ENCODE measurements at places on chromosomes 11 and 22. TPM values are rescaled to one million over a fixed set of nuclear protein-coding genes. Genes with fewer than 3 reads are reported as not detected.

- H3K27ac ChIP-seq: peak overlapping the region; percentile 9
- peaks cover 40% of the 10 kb centered on the region for H3K4me1 ChIP-seq
These were observed 15.6 kb downstream of the E2F8 start for GRCh38 chr11:19225123-19225522.

- no peak for DNase-seq
- H3K4me1 ChIP-seq: no peaks in the 10 kb centered on the region
- H3K27me3 ChIP-seq: no peaks in the 10 kb centered on the region
- no peak overlapping the region for H3K27ac ChIP-seq
These were observed 76.9 kb downstream of the TENM4 start for GRCh38 chr11:79363861-79364378.

DNA sequence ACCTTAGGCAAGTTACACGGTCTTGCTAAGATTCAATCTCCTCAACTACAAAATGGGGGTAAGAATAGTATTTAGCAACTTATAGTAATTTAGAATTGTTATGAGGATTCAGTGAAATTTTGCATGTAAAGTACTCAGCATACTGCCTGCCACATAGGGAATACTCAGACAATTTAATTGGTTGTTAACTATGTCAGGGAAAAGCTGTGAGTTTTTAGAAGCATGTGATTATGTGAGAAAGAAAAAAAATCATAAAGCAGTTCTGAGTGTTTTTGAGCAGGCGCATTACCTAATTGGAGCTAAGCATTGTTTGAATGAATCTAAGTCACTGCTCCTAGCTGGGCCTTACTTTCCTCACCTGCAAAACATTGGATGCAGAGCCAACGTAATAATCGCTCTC lies 287.3 kb upstream of the MTNR1B start:
- H3K36me3 ChIP-seq: no peaks in the 10 kb centered on the region
- H3K27me3 ChIP-seq: no peaks in the 10 kb centered on the region
- H3K4me3 ChIP-seq: no peak overlapping the region
- no peak overlapping the region for H3K27ac ChIP-seq
- no peak for DNase-seq
- H3K4me1 ChIP-seq: no peaks in the 10 kb centered on the region

DNA sequence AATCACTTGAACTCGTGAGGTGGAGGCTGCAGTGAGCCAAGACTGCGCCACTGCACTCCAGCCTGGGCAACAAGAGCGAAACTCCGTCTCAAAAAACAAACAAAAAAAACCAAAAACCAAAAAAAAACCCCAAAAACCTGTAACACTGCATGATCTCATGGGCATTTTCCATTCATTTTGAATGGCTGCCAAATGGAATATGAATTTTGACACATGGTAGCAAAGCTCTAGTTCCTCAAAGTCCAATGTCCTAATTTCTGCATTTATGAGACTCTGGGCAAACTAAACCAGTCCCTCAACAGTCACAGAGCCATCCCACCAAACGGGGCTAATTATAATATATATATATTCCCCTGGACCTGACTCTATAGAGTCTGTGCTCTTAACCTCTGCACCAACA lies 61.8 kb downstream of the SGSM3 start:
- DNase-seq: no peak
- no peaks in the 10 kb centered on the region for H3K27me3 ChIP-seq

DNA sequence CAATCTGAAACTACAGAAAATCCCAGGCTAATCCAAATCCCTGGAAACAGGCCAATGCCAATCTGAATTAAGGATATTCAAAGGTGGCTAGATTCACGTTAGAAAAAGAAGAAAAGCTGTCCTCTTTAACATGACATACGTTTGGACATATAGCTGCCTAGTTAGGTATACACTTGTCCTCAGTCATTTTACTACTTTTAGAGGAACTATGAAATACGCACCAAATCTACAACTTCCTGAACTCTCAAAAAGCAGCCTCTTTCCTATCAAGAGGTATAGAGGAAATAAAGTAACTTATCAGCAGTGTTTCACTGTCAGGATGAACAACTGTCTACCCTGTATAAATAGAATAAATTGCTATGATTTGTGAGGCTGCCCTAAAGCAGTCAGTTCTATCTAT lies 24.0 kb downstream of the KMT5B start:
- no peak overlapping the region for H3K4me3 ChIP-seq
- no peaks in the 10 kb centered on the region for H3K4me1 ChIP-seq
- H3K27ac ChIP-seq: no peak overlapping the region
- no peak for DNase-seq

GRCh38 chr11:119520400-119520799 lies 97.4 kb upstream of the THY1 start:
- no peak for DNase-seq
- no peak overlapping the region for H3K27ac ChIP-seq

DNA sequence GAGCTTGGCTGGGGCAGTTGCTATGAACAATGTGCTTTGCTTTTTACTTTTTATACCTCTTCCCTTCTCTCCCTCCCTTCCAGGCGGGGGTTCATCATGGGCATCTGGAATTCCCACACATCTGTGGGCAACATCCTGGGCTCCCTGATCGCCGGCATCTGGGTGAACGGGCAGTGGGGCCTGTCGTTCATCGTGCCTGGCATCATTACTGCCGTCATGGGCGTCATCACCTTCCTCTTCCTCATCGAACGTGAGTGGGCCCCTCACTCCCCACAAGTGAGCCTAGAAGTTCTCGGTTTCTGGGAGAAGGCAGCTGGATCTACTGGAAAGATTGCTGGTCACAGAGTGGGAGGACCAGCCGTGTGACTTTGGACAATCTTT lies 17.4 kb downstream of the SLC37A2 start:
- DNase-seq: no peak
- no peak overlapping the region for H3K4me3 ChIP-seq
- no peak overlapping the region for H3K27ac ChIP-seq

GPHA2 gene
- not detected for total RNA-seq

VPREB1 gene
- not detected for total RNA-seq

RHOG gene
- total RNA-seq: 17.4 TPM

TRIM51 gene
- total RNA-seq: not detected

SCGB1C1 gene
- not detected for total RNA-seq

CXCR5 gene
- not detected for total RNA-seq

PHOX2A gene
- not detected for total RNA-seq

ATG2A gene
- 7.4 TPM for total RNA-seq

PVALB gene
- total RNA-seq: 0.45 TPM

PHLDA2 gene
- total RNA-seq: not detected

C22orf39 gene
- 37.4 TPM for total RNA-seq

LARGE2 gene
- 0.06 TPM for total RNA-seq

ANO5 gene
- total RNA-seq: 1.6 TPM

OR52A1 gene
- total RNA-seq: not detected

INSC gene
- not detected for total RNA-seq

Data from SJCRH30 (cell line).